ENCODE measurements at places on chromosomes 13 and 19.

GRCh38 chr19:54873990-54874389 lies at the start of gene FCAR:
TSS of gene FCAR (plus strand) at chr19:54874235. CDS start at chr19:54874290, 55 bp downstream.
- DNase-seq = no peak

DNA sequence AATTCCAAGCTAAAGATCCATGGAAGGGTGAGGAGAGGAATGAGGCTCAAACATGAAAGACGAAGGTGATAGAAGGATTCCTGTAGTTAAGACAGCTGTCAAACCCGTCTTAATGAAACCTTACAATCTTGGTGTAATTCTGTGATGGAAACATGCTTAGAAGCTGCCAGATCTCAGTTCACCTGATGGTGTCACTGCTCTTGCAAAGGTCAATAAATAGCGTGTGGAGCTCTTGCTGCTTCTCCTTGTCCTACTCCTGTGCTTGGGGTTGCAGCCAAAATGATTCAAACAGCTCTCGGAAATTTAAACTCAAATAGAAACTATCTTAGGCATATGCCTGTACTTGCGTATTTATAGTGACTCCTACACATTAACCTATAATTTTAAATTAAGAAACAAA lies 1705.0 kb downstream of the OLFM4 start:
- no peak for DNase-seq

DNA sequence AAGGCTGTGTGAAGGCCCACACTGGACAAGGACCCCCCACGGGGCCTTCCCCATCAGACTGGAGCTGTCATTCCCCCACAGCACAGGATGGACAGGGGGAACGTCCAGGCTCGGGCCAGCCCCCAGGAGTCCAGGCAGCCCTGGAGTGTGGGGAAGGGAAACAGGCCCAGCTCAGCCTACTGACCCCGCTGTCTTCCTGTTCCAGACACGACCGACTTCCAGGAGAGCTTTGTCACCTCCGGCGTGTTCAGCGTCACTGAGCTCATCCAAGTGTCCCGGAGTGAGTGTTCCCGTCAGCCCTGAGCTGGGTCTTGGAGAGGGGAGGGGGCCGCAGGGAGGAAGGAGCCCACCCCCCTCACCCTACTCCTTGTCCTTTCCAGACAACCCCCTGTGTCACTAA lies 47.0 kb downstream of the SMIM24 start:
- DNase-seq = no peak

GRCh38 chr13:73955977-73956500 lies 178.2 kb downstream of the KLF12 start:
- no peak for DNase-seq

DNA sequence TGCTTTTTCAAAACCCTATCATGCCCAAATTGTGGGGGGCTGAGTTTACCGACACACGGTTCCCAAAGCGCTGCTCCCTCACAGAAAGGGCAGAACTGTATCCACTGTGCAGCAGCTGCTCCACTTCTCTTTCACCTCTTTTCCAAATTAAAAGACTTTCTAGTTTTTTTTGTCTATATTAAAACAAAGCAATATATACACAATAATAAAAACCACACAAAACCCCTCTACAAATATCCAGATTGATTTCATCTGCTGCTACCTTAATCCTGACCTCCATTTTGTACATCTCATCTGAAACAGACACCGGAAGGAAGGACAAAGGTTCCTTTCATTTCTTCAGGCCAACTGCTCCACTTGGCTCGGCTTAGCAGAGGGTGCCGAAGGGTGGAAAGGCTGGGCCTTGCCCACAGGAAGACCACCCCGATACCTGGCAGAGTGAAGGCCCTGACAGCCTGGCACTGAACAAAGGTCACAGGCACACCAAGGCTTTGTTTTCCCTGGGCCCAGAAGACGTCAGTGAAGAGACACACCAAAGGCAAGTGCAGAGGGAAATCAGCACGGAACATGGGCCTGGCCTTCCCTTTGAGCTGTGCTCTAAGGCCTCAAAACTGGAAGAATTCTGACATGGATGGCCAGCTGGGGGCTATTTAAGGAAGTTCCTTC lies 71.6 kb downstream of the LATS2 start:
- no peak for DNase-seq

GRCh38 chr19:17753976-17754375 lies 2.7 kb downstream of the FCHO1 start:
- no peak for DNase-seq

- no peak for DNase-seq
Observed at GRCh38 chr13:36382030-36382429, 35.8 kb upstream of the SPART start.

- no peak for DNase-seq
Observed at GRCh38 chr19:50244695-50245094, 41.3 kb downstream of the MYH14 start.

DNA sequence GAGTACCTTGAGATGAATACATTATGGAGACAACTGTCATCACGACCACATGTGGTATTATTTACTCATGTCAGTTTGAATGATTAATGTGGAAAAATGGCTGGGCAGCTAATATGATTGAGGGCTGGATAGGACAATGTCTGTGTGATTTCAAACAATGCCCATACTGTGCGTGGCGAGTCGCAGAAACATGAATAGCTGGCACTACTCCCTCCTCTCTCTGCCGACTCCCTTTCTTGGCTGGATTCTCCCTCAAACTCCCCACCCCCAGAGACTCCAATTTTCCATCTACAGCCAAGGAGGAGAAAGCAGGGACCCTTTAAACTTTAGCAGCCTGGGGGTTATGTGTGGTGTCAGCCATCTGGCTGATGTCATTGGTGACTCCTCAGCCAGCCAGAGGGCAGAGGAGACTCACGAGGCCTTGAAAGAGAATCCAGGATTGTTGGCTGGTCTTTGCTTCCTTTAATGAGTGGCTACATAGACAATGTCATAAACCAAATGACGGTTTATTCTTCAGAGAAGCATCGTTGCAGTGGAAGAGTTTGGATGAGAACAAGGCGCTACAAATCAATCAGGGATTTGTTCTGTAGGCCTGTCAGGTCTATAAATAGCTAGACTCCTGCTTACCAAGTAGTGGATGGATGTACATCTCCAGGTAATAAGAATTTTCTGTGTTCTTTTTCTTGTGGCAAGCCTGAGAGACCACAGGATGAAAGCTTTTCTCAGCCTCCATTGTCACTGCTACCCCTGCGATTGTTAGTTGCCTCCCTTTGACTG lies 165.6 kb downstream of the DLEU7 start:
- no peak for DNase-seq

DNA sequence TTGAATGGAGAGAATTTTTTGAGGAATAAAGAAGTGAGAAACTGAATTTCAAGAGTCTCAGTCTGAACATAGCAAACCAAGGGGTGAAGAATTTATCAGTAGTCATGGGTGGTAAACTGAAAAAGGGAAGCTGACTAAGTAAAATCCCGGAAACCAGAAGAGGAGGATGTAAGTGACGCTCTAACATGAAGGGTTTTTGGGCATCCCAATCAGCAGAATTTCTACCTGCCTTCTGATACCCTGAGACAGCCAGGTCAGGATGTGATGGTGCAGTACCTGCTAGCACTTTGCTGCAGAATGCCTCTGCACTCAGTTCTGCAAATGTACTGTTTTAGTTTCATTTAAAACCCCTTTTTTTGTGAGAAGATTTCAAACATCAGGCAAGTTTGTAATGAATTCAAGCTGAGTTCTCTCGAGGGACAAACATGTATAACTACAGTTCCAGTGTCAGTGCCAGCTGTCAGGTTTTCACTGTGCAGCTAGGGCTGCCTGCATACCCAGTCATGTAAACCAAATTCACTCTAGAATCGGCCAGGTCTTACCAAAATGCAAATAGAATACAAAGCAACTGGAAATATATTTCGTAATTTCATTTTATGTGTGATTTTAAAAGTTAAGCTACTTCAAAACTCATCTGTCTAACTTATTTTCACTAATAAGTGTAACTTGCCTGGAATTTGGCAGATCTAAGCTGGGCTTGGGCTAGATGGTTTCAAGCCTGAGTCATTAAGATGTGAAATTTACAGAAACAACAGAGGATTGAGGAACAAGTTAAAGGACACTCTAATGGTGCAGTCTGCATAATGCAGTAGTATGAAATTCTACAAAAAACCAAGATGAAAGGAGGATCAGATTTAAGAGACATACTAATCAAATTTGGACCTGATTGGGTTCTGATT lies 13.8 kb downstream of the METTL21C start:
- DNase-seq = no peak

DNA sequence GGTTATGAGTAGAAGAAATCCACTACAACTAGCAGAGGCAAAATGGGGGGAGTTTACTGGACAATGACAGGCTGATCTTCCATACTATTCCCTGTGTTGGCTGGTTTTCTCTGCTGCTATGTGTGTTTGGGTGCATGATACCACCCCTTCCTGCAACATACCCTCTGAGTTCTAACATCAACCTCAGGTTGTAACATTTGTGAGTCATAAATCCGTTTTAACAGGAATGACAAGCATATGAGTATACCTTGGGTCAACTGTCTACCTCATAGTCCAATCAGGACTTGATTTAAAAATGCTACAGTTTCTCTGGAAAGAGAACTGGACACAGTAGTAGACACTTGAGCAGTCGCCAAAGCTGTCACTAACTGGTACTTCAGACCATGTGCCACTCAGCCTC lies 422.9 kb downstream of the KCTD12 start:
- no peak for DNase-seq

- DNase-seq = no peak
Observed at GRCh38 chr19:10828981-10829821, 6.8 kb downstream of the TMED1 start.

DNA sequence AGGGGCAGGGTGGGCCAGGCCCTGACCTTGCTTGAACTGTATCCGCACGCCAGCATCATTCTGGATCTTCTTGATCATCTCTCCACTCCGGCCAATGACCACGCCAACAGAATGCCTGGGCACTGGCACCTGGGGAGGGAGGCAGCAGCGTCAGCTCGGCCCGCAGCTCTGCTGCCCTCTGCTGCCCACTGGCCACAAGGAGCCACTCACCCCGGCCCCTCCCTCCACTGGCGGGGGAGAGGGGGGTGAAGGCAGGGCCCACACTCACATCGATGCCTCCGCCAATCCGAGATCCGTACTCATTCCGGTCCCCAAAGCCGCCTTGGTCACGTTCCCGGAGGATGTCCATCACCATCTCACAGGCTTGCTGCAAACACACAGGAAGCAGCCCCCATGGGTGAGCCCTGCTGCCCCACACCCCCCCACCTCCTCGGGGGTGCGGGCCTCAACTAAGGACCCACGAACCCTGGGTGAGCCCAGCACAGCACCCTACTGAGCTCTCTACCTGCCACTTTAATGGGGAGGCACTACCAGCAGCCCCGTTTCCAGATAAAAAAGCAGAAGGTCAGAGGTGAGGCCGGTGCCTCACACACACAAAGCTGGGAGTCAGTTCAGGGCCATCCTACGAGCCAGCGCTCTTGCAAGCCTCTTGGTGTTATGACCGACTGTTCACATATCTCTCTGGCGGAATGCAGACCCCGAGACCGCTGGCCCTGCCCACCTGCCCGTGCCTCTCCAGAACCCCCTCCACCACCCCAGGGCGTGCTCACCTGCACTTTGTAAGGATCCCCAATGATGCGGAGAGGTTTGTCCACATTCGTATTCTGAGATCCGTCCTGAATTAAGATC lies 6.7 kb downstream of the KHSRP start:
- DNase-seq = no peak

DNA sequence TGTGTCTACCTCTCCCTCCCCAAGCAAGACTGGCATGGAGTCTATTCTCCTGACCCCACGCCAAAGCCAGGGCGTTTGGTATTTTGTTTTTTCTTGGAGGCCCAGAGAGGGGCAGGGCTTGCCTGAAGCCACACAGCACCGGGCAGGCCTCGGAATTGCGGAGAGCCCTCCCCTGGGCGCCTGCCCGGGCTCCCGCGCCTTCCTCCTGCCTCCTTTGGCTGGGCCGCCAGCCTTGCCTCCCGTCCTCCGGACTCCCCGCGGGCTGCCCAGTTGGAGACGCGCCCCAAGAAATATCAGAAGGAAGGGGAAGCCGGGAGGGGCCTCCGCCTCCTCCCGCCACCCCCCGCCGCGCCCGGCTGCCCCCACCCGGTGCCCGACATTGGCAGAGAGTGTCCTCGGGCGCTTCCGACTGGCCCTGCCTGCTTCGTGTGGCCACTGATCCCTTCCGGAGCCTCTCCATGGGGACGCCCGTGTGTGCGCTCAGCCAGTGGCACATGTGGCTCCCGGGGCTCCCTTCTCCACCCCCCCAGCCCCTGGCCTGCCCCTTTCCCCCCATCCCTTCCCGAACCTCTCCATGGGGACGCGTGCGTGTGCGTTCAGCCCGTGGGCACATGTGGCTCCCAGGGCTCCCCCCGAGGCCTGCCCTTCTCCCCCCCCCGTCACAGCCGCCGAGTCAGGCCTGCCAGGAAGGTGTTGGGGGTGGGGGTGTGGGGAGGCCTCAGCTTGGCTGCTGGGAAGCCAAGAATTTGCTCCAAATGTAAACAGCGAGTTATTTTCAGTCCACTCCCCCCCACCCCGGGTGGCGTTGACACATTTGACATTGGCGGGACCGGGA lies 37.3 kb downstream of the NFIC start:
- no peak for DNase-seq

GRCh38 chr13:54368387-54368786 lies 1339.8 kb downstream of the OLFM4 start:
- DNase-seq = no peak

DNA sequence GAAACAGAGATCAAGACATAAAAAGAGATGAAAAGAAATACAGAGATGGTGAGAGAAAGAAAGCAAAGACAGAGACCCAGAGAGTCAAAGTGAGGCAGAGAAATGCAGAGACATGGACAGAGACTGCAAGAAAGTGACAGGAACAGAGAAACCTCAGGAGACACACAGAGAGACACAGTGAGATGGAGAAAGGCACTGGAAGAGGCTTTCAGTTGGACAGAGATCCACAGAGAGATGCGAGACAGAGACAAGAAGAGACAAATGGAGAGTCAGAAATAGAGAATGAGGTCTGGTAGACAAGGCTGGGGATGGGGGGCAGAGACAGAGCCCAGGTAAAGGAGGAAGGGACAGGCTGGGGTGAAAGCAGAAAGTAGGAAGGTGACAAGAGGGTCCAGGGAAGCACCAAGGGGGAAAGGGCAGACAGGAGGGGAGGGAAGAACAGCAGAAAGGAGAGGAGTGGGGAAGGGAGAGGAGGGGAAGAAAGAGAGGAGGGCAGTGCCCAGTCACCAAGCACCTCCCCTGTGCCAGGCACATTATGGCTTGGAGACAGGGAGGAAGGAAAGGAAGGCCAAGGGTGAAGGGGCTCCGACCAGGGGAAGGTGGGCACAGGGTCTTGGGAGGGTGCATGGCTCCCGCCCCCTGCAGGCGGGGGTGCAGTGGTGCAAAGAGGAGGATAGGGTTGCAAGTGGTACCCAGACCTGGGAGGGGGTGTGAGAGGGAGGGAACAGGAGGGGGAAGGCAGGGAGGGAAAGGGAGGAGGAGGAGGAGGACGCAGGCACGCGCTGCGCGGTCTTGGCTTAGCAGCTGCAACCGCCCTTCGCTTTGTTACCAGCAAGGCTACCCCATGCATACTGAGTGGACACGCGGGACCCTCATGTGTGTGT lies 38.4 kb downstream of the DEDD2 start:
- DNase-seq = no peak

- no peak for DNase-seq
Observed at GRCh38 chr13:93624311-93624777, 397.7 kb downstream of the GPC6 start.

Measured in left renal pelvis (tissue), 4 donors.